ENCODE measurements at places on chromosomes 7 and 10.

- DNase-seq = no peak
These were observed 81.6 kb downstream of the SAMD9 start for GRCh38 chr7:93036149-93036640.

GRCh38 chr7:13577566-13578145 is 411.8 kb downstream of the ETV1 start:
- no peak for DNase-seq

DNA sequence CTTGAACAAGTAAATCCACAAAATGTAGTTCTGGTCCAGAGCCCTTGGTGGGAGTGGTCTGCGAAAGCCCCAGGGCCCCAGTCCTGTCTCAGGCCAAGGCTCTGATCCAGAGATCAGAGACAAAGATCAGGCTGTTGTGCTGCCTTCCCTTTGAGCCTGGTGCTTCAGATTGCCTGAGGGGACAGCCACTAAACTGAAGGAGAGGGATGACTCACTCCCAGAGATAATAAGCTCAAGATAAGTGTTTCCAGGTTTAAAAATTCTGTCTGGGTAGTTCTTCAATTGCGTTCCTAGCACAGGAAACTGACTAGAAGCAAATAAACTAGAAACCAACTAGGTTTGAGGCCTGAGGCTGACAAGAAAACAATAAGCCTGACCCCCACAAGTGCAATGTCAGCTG is 190.2 kb downstream of the RAMP3 start:
- DNase-seq = no peak

DNA sequence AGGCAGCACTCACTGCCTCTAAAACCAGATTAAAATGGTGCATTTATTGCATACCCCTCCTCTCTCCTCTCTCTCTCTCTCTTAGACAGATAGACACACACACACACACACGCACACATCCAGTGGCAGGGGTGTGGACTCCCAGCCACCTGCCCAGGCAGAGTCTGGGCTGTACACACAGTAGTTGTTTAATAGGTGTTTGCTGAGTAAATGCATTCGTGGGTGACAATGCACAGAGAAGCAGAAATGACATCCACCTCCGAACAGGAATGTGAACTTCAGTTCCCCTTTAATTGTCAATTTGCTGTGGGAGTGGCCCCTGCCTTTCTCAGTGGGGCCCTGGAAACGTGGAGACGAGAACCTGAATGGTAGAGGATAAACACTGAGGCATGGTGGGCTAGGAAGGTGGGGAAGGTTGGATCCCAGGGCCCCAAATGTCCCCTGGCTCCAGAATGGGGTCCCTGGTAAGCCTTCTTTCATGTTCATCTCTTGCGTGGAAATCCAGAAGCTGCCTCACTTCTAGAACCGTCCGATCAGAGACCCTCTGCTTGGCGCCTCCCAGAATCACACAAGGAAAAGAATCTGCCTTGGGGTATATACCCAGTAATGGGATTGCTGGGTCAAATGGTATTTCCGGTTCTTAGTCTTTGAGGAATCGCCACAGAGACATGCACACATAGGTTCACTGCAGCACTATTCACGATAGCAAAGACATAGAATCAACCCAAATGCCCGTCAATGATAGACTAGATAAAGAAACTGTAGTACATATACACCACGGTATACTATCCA is 58.5 kb upstream of the ECHDC3 start:
- no peak for DNase-seq

DNA sequence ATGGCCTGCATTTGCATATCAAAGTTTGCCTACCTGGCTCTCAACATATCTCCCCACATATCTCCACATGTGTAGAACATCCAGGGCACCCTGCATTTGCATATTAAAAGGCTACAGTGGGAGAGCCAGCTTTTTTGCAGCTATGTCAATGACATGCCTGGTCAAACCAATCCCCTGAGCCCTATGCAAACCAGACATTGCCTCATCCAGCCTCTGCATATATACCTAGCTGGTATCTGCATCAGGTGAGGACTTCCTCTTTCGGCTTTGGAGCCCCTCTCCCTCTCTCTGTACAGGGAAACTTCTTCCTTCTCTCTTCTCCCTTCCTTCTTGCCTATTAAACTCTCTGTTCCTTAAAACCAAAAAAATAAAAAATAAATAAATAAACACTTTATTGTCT is 142.7 kb upstream of the STEAP4 start:
- peak; percentile 62 for DNase-seq

GRCh38 chr7:139738101-139738489 is 39.7 kb downstream of the HIPK2 start:
- no peak for DNase-seq

- DNase-seq = no peak
These were observed 37.9 kb downstream of the SORCS1 start for GRCh38 chr10:107126512-107127065.

- DNase-seq = no peak
These were observed 74.2 kb upstream of the CDCA7L start for GRCh38 chr7:22019931-22020330.

GRCh38 chr7:26376175-26376917 is 84.7 kb downstream of the SNX10 start:
- peak; percentile 93 for DNase-seq

GRCh38 chr7:97116308-97116707 is 1.2 kb upstream of the SDHAF3 start:
- no peak for DNase-seq

GRCh38 chr7:99027241-99027640 is 116.7 kb downstream of the SMURF1 start:
- no peak for DNase-seq

DNA sequence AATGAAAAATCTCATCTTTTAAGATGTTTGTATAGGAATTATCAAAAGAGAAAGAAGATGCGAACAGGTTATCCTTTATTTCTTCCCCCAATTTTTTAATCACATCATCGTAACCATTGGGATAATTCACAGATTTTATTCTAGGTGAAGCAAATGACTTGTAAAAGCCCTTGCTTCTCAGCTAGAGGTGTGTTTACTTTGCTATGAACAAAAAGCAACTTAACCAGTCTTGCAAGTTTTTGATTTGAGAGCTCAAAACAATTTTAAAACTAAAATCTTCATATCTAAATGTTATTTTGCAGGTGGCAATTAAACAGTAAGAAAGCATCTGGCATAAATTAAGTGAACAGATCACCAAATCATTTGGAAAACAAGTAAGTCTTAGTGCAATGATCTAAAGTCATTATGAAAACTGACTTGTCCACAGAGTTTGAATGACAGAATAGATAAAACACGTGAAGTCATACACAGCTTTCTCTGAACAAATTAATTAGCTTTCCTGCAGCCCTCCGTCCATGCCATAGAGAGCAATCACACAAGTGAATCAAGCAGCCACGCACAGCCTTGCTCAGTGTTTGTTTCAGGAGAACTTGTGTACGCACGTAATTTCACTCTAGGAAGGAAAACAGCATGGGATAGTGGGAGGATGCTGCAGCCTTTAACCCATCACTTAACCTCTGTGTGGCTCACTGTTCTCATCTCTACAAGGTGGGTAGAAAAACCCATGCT is 85.0 kb upstream of the ZNF800 start:
- DNase-seq = no peak

GRCh38 chr7:30503274-30504212 is 1.1 kb downstream of the GGCT start:
- DNase-seq = peak; percentile 55

- no peak for DNase-seq
These were observed 22.5 kb upstream of the MYL7 start for GRCh38 chr7:44163591-44163990.

GRCh38 chr7:88485821-88486220 is 179.1 kb upstream of the STEAP4 start:
- no peak for DNase-seq

- DNase-seq = no peak
These were observed 135.9 kb downstream of the PAXIP1 start for GRCh38 chr7:154867068-154867467.

All from NCI-H526 (cell line).